Omental fat pad (tissue), 4 donors: ENCODE measurements at places on chromosomes 5 and 9.

DNA sequence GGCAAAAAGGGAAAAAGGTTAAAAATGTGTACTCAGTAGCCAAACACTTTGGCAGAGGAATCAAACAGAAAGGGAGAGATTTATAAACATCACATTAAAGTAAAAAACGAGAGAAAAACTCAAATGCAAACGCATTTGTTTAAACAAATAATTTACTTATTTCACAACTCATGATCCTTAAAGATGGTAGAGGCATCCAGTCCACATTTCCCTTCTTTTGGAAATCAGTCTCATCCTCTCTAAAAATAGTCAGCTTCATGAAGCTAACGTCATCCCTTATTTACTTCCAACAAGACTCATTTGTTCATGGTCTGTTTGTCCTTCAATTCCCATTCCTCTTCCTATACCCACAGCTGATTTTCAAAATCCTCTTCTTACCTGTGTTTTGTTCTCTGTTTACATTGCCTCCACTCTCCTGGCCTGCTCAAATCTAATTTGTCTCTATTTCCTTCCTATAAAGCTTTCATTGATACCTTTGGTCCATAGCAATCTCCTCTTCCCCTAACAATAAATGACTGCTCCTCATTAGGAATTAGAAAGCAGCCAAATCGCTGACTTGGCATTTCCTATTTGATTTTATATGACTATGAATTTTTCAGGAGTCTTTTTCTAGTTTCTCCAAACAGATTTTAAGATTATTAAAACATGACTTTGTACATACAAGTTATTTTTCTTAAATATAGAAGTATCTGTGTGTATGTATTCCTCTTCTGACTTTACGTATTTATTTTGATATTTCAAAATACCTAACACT, 805.3 kb downstream of the TLE1 start:
- DNase-seq: no peak

DNA sequence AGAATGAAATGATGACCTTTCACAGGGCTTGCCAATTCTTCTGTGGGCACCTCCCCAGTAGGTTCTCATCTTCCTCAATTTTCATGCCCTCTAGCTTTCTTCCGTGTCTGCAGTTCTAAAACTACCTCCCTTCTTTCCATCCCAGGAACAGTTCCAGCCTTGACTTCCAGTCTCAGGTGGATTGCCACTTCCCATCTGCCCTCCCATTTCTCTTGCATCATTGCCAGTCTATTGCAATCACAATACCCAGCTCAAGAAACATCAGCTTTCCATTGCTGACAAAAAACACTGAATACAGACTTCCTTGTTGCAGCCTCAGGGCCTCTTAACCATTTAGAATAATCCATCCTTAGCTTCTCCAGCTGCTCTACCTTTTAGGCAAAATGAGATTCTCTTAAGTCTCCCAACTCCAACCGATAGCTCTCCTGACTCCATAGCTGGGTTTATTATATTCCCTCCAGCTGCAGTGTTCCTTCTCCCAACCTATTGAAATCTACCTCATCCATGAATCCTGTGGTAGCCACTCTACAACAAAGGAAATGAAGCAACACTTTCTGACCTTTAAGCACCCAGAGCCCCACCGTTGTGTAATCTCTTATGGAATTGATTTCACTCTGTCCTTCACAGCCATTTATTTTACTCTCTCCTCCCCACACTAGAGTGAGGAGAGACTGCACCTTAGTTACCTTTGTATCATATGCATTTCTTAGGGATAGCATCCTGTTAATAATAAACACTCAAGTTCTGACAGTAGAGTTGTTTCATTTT, 75.6 kb upstream of the PCA3 start:
- DNase-seq: no peak

DNA sequence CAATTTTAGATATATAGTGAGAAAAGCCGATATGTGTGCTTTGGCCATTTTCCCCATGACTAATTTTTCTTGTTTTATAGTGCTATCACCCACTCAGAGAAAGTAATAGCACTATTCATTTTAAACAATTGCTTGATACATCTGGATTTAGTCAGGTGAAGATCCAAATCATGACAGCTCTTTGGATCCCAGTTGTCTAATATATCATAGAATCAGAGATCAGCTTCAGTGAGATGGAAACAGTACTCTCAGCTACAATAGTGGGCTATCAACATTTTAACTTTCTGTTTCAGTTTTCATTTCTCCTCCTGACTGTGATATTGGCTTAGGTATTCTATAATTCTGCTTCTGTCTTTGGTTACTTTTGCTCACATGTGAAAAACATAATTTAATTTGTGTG, 38.7 kb downstream of the VCAN start:
- DNase-seq: no peak

DNA sequence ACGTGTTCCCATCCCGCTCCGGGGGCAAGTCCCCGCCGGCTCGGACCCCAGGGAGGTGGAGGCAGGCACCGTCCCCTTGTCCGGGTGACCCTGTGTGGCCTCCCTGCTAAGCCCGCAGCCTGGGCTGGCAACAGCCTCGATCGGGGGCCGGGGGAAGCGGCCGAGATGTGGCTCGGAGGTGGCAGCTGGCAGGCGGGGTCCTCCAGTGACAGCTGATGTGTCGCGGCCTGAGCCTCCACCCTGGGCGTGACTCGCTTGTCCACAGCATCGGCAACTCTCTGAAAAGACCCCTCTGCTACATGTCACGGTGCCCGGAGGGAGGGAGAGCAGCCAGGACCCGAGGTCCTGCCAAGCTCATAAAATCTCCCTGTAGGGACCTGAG, 124.8 kb upstream of the IRX4 start:
- DNase-seq: no peak

DNA sequence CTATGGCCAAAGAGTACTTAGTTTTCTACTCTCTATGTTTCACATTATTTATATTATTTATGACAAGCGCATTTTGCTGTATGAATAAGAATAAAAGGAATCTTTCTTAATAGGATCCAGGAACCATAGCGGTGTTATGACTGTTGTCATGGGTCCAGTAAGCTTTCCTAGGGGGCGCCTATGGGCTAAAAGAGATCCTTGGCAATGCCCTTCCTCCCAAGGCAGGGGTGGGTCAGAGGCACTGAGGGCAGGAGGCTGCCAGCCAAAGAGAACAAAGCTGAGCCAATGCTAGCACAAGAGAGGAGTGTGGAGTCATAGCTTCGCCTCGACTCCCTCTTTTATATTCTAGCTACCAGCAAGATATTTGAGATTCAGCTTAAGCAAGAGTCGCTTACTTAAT, 98.4 kb upstream of the GNAQ start:
- no peak for DNase-seq

DNA sequence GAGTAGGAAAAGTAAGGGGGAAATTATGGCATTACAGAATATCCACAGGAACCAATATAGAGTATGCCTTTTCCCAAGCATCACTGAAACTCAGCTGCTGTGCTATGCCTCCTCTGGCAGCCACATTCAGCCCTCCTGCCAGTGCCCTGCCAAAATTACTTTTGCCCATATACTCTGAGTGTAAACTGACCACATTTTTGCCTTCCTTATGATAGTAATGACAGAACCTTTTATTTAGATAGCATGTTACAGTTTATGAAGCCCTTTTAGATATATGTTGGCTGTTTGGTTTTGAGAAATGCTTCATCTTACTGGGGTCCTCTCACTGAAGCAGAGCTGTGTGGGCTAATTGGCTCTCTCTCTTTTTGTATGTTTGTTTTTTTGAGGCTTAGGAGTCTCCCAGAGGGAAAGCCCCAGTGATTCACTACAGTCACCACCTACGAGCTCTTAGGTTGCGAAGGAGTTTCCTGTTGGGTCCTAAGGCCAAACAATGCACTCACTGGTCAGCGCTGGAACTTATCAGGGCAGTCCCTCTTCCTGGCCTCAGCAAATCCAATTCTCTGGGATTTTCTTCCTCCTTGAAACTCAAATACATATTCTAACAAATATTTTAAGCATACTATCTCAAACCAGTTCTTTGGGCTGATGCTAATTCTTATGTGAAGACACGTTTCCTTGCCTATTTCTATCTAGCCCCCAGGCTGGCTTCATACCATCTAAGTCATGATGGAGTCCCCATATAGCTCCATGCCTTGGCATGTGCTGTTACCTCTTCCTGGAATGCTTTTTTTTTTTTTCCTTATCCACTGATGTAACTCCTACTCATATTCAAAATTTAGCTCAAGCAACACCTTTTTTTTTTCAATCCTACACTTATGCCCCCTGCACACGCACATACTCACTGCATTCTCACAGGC, 3.7 kb downstream of the PHF24 start:
- no peak for DNase-seq

- no peak for DNase-seq
These were observed 176.3 kb upstream of the OTULINL start for GRCh38 chr5:14405267-14405666.

DNA sequence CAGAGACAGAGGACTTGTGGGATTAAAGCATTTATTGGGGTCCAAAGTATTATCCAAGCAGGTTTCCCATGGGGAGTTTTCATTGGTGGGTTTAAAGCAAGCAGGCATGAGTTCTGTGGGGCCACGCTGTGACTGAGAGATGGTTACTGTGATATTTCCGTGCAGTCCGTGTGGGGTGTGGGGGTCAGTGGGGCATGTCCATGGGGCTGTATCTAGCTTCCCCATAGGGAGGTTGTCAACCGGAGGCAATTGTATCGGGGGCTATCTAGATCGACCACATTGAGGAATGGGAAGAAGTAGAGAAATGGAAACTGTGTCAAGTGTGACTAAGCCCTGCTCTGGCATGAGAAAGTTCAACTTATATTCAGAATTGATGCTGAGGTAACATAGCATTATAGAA, 7.1 kb upstream of the RPS23 start:
- DNase-seq: no peak

GRCh38 chr9:92133949-92134604, 18.9 kb upstream of the SPTLC1 start:
- DNase-seq: peak; percentile 81

- DNase-seq: no peak
These were observed 31.0 kb upstream of the GARNL3 start for GRCh38 chr9:127233550-127233949.

DNA sequence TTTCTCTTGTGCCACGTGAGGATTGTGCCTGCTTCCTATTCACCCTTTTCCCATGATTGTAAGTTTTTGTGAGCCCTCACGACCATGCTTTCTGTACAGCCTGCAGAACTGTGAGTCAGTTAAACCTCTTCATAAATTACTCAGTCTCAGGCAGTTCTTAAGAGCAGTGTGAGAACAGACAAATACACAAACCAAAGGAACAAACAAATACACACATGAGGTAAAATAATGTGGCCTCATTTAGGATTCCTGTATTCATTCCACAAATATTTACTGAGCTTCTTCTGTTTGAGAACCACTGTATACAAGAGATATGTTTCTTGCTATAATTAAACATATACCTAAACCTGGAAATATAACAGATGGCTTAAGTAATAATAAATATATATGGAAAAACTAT, 760.3 kb downstream of the CDH9 start:
- no peak for DNase-seq

DNA sequence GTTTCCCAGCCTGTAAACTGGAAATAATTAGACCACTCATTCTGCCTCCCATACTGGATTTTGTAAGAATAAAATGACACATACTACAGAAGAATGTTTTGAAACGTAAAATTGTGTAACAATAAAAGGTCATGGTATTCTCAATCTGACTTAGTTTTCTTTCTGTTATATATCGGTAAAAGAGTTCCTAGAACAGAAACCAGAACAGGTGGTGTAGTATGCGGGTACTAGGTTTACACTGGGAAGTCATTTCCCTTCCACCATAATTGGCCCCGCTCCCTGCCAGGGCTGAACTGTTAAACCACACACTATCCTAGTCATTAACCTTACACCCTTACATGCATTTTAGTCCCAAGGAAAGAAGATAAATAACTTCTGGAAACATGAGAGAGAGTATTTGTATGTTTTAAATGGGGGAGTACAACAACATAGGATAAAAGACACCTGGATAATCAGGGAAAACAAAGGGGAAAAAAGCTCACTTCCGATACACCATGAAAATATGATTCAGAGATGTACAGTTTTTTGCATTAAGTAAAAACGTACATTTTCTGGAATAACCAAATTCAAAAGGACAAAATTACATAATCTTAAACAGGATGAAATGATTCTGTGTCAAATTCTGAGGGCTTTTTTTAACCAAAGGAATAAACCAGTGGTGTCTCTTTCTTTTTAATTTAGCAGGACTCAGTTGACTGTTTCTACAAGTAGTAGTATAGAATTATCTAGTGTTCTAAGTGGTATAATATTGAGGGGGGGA, 199.7 kb downstream of the GLIS3 start:
- no peak for DNase-seq

DNA sequence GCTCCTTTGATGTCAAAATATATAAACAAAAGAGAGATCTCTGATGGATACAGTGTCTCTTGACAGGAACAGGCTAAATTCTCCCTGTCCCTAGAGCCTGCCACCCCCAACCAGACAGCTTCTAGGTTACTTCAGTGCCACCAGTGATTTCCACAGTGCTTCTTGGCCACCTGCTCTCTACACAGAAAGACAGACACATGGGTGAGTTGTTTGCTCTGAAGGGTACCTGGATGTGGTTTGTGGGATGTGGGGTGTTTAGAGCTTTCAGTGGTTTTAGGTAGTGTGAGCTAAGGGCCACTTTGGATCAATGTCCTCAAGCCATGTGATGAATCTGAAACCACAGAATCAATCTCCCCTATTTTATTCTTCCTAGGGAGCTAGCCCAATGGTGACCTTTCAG, 125.4 kb downstream of the ANKRD18B start:
- no peak for DNase-seq

DNA sequence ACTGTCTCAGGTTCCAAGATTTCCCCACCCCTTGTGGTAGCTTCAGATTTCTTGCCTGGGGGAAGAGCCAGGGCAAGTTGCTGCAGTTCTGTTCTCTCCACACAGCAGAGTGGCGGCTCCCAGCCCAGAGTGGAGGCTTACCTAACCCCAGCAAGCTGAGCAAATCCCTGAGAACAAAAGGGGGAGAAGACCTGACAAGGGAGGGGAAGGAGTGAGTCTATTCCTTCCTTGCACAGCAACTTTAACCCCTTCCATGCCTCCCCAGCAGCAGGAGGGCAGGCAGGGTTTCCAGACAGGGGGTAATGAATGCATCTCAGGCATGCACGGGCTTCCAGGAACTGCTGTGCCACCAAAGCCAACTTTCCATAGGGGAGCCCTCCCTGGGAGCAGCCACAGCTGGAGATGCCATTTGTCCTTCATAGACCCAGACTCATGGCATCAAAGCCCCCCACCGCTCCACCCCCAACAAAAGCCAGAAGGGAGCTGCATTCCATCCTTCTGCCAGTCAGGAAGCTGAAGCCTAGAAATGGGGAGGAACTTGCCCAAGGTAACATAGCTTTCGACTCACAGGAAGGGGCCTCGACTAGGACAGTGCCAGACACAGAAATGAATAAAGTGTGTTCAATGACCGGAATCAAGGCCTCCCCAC, 28.8 kb upstream of the FAT2 start:
- DNase-seq: no peak

- DNase-seq: no peak
These were observed 4.8 kb downstream of the PSMB7 start for GRCh38 chr9:124410321-124410913.

GRCh38 chr5:157172403-157172802, 6.3 kb upstream of the GARIN3 start:
- DNase-seq: no peak

GRCh38 chr5:159849437-159850083, 66.7 kb upstream of the ADRA1B start:
- no peak for DNase-seq

GRCh38 chr5:111603446-111603827, 91.1 kb upstream of the STARD4 start:
- no peak for DNase-seq
